ENCODE measurements at places on chromosomes 7 and 10.
A peak's percentile ranks its signal among the peaks of the same experiment; 100 is the strongest.

DNA sequence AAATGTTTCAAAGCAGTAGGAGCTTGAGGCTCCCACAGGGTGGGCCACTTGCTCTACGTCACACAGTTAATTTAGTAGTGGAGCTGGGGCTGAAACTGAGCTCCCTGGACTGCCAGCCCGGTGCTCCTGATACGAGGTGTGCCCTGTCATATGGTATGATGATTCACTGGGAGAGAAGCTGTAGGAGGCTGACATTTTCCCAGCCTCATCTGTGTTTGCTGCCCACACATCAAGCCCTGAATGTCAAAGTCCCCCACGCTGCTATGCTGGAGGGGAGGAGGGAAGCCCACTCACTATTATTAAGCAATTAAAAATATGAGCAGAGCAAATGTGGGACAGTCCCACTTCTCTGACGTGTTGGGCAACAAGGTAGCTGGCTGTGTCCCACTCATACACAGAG lies 81.2 kb upstream of the SORCS3 start:
- no peak for DNase-seq

DNA sequence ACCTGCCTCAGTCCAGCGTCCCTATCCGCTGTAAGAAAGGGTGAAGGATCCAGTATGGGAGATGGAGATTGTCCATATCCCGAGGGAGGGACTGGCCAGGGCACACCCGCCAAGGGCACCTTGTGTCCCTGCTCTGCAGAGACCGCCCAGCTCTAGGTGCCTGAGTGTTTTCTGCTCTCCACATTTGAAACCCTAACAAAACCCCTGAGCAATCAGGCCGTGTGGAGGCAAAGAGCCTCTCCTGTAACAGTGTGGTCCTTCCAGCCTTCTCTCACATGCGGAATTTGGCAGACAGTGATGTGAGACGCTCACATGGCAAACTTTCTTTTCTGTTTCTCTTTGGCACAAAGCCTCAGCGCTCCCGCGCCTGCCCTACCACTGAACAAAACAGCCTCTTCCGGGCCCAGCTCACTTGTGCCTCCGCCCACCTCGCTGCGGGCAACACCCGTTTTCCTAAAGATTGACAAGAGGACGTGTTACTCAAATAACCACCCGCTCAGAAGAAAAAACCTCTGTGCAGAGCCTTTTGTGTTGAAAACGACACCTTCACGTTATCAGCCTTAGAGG lies 514.8 kb downstream of the DNAJB6 start:
- no peak for DNase-seq

GRCh38 chr7:37942934-37943610 lies 22.6 kb downstream of the EPDR1 start:
- no peak for DNase-seq

DNA sequence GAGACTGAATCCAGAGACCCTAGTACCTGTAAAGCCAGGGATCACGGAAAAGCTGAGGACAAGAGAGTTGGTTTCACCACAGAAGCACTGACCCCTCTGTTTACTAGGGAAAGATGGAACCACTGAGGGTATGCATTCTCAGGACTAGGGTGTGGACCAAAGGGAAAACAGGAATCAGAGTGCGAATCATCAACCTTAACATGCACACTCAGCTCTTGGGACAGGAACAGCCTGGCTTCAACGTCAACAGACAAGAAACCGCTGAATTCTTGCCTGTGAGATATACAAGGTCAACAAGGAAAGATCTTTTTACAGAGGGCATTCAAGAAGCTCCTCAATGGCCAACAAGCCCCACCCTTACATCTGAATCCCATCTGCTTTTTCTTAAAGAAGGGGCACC lies 14.9 kb downstream of the TNRC18 start:
- DNase-seq = peak; percentile 67

- DNase-seq = peak; percentile 40
These were observed 19.6 kb upstream of the GPR37 start for GRCh38 chr7:124784879-124785818.

DNA sequence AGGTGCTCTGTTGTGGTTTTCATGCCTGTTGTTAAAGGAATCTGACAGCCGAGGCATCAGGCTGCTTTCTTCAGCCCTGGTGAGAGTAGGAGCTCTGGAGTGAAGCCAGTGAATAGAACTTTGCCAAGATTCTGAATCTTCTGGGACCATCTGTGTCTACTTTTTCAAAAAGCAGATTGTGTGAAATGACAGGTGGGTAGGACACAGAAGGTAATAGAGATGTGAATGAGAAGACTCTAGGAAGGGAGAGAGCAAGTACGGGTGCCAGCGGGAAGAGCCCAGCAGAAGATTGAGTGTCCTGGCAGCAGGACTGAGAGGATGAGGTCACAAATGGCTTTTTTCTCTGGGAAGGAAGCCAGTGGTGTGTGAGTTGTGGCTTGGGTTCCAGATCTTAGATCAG lies 429.2 kb downstream of the SDK1 start:
- DNase-seq = no peak

GRCh38 chr7:94559972-94560371 lies 50.4 kb downstream of the CASD1 start:
- DNase-seq = no peak

- no peak for DNase-seq
These were observed 221.5 kb upstream of the GHITM start for GRCh38 chr10:83917537-83918506.

DNA sequence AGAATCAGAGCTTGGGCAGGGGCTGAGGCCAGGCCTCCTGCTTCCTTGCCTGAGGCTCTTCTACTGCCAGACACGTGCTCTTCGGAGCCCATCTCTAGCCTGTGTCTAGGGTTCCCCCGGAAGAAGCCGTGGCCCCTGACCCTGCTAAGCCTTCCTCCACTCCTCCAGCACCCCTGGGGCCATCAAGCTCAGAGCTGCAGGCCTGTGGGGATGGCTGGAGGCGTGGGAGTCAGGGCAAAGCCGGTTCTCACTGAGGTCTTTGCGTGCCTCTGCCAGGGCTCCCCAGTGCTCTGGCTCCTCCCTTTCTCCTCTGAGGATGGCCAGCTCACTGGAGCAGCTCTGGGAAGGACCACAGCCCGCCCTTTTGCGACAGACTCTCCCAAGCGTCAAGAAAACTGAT lies 34.4 kb downstream of the GHRHR start:
- no peak for DNase-seq

DNA sequence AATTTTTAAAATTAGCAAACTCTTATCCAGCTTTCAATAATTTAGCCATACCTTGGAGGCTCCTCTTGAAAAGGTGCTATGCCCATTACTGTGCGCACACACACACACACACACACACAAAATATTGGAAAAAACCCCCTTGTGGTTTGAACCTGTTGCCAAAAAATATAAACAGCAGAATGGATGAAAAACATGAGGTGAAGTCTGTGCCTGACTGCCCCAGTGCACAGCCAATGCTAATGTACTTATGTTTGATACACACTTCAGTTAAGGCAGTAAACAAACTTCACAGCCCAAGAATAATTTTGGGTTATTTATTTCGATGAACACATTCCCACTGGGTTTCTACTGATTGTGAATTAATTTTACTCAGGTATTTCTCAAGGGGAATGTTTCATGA lies 113.2 kb upstream of the SEM1 start:
- no peak for DNase-seq

GRCh38 chr7:30465046-30465810 lies 13.4 kb downstream of the NOD1 start:
- peak; percentile 61 for DNase-seq

GRCh38 chr7:45891462-45892402 lies 3.4 kb downstream of the IGFBP1 start:
- no peak for DNase-seq

DNA sequence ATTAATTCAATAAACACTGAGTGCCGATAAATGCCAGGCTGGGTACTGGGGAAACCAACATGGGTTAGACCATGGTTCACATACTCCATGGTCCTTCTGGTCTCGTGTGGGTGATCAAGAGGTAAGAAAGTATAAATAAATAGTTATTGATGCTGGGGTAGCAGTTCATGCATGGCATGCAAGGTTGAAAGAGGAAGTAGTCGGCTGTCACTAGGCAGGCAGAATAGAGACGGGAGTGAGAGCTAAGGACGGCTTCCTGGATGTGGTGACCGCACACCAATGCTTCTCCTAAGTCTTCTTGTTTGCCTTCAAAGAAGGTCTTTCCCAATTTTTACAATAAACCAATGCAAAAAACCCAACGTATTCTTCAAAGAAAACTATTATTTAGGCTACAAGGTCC lies 208.6 kb downstream of the ADAM12 start:
- no peak for DNase-seq

All from fibroblast of skin of right quadriceps (primary cell).